Stimulated activated CD4-positive, alpha-beta T cell treated with anti-CD3 and anti-CD28 coated beads, TNF-alpha, amount 100 ng/mL, for 24 hours (primary cell): ENCODE measurements at places on chromosomes 16 and 17.

DNA sequence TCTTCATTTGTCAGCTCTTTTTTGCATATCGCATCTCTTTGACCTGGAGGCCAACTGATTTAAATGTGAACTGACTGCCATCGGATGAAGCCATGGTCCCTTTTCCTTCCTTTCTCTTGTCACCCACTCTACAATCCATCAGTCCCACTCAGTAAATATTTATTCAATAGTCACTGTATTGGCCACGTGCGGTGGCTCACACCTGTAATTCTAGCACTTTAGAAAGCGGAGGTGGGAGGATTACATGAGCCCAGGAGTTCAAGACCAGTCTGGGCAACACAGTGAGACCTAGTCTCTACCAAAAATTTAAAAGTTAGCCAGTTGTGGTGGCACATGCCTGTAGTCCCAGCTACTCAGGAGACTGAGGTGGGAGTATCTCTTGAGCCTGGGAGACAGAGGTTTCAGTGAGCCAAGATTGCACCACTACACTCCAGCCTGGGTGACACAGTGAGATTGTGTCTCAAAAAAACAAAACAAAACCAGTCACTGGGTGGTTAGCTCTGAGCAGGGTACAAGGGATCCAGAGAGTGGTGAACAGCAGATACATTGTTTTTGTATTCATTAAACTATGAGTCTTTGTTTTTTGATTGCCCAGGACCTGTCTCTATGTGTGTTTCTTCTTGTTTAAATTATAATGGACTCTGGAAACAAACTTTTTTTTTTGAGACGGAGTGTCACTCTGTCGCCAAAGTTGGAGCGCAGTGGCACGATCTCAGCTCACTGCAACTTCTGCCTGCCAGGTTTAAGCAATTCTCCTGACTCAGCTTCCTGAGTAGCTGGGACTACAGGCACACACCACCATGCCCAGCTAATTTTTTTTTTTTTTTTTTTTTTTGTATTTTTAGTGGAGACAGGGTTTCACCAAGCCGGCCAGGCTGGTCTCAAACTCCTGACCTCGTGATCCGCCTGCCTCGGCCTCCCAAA is 6.9 kb downstream of the PHAF1 start:
- DNase-seq, result no peak

DNA sequence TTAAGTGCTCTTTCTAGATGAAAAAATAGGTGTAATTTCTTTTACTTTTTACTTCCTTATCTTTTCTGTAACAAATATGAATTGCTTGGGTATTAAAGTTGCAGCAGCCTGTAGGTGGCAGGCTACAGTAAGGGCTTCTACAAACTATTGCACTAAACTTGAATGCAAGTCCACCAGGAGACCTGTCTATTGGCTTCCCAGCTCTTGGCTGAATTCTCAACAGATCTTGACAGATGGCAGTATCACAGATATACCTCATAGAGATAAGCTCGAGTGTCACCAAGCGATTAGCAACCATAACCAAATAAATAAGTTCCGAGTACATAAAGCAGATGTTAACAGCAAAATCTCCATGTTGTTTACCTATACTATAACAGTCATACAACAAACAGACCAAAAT is 5.9 kb downstream of the BBS2 start:
- DNase-seq, result peak; percentile 2

GRCh38 chr17:14737984-14738651 is 437.2 kb downstream of the HS3ST3B1 start:
- no peak for DNase-seq

GRCh38 chr17:31875081-31875480 is 16.0 kb upstream of the COPRS start:
- no peak for DNase-seq

DNA sequence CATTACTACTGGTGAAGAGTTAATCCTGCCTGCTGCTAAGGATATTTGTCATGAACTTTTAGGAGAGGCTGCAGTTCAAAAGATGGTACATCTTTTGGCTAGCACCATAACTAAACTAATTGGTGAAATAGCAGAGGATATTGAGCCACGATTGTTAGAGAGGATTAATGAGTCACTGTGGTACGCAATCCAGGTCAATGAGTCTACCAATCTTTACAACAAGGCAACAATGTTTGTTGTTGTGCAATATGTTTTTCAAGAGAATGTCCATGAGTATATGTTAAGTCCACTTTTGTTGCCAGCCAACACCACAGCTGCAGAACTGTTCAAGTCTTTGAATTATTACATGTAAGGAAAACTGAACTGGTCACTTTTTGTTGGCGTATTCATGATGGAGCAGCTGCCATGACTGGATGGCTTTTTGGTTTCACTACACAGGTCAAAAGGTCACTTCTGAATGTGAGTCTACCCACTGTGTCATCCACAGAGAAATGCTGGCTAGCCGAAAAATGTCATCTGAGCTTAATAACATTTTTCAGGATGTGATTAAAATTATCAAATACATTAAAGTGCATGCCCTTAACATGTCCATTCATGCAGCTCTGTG is 402.6 kb upstream of the KIF2B start:
- DNase-seq, result no peak

DNA sequence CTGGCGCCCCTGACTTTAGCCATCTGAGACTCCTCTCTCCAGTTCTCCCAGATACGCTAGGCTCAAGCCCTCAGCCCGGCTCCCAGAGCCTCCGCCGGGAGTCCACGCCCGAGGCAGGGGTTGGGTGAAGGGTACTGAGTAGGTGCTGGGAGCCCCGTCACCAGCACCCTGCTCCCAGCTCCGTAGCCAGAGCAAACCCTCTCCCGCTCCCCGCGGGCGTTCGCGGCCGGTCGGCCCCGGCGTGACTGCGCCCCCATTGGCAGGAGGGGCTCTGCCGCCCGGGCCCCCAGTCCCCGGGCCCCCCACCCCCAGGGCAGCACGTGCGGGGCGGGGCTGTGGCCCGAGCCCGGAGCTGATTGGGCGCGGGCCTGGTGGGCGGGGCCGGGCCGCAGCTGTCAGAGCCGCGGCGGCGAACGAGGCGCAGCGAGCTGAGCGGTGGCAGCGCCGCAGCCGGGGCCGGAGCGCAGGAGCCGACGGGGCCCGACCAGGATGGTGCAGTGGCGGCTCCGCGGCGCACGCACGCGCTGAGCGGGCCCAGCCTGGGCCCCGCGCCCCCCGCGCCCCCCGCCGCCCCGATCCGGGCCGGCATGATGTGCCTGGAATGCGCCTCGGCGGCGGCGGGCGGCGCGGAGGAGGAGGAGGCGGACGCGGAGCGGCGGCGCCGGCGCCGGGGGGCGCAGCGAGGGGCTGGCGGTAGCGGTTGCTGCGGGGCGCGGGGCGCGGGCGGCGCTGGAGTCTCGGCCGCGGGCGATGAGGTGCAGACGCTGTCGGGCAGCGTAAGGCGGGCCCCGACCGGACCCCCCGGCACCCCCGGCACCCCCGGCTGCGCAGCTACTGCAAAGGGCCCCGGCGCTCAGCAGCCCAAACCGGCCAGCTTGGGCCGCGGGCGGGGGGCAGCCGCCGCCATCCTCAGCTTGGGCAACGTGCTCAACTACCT is at the start of gene SPNS2:
SPNS2 (plus strand) TSS at position 421 of the 937 bp plus-strand sequence; CDS start at position 588, 167 bp downstream.
- DNase-seq, result peak; percentile 58

- DNase-seq, result no peak
These were observed 23.4 kb downstream of the NME2 start for GRCh38 chr17:51189628-51190027.

DNA sequence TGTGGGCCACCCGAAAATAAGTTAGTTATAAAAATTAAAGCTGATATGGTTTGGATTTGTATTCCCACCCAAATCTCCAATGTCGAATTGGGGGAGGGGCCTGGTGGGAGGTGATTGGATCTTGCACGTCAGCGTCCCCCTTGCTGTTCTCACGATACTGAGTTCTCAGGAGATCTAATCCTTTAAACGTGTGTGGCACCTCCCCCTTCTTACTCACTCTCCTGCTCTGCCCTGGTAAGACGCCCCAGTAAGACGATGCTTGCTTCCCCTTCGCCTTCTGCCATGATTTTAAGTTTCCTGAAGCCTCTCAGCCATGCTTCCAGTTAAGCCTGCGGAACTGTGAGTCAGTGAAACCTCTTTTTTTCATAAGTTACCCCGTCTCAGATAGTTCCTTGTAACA is 35.4 kb downstream of the SYCE1L start:
- no peak for DNase-seq

DNA sequence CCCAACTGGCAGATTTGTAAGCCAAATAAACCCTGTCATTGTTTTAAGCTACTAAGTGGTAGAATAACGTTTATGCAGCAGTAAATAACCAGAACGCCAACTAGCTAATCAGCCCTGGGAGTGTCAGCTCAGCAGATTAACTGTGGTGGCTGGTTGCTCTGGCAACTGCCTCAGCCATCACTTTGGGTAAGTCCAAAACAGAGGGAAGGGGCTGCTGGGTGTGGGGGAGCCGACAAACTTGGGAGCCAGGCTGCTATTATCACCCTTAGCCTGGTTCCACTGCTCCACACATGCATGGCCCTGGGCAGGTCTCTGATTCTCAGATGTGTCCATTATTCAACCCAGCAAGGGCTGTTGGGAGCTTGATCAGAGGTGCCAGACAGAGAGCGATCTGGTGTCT is 22.2 kb upstream of the RHOT1 start:
- DNase-seq, result no peak

GRCh38 chr17:78912082-78912481 is 9.1 kb upstream of the CEP295NL start:
- no peak for DNase-seq

DNA sequence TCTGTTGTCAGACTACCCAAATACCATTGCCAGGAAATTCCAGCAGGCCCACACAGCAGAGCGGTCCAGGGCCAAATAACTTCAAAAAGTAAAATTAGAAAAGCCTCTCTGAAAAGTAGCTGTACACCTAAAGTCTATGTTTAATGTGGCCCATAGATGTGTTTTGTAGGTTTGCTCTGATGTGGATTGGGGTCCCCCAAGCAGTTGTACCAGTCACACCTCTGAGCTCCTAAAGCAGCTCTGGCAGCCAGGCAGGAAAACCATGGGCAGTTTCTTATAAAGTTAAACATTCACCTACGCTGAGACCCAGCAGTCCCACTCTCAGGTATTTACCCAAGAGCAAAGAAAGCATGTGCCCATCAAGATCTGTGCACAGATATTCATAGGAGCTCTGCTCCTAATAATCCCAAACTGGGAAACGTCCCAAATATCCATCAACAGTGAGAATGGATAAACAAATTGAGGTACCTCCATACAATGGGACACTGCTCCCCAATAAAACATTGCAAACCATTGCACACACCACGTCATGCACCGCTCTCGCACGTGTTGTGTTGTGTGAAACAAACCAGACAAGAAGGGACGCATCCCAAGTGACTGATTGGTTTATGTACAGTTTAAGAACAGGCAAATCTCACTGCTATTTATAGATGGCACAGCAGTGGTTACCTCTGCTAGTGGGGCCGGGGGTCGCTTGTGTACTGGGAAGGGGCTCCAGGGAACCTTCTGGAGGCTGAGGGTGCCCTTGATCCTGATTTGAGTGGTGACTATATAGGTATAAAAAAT is 15.8 kb upstream of the PRM1 start:
- no peak for DNase-seq

- no peak for DNase-seq
These were observed 64.2 kb upstream of the ZNF469 start for GRCh38 chr16:88318521-88318920.

GRCh38 chr17:10178506-10178991 is 19.9 kb downstream of the GAS7 start:
- DNase-seq, result no peak

DNA sequence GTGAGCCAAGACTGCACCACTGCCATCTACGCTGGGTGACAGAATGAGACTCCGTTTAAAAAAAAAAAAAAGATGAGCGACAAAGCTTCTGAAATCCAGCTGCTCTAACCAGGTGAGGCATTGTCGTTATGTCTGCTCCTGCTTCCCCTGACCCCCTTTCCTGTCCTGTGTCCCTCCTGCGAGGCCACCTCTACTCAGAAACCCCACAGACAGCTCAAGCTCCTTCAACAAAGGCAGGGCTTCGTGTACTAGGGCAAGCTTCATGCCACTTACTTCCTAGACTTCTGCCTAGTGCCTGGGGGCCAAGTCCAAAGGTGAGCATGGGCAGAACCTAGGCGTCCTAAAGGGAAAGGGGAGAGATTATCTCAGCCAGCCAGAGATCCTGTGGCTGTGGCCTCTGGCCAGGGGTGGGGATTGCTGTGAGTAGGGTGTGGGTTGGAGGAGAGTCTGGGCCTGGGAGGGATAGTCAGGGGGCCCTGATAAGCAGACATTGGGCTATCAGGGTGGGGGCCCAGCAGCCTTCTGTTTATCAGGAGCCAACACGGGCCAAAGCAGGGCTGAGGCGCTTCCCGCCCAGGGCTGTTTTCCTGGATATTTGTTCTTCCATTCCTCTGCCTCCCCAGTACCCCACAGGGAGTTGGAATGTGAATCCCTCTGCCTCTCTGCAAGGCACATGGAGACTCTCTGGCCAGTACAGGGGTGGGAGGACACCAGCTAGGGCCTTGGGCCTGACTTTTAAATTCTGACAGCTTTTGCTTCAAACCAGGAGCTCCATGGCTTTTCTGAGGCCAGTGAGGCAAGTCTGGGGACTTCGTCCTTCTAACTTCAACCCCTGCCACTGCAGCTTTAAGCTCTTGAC is 10.4 kb downstream of the ERAL1 start:
- DNase-seq, result no peak
